ENCODE measurements at places on chromosomes 5 and 9. TPM values are rescaled to one million over a fixed set of nuclear protein-coding genes. Genes with fewer than 3 reads are reported as not detected.

LHFPL2 gene
- total RNA-seq: 11.0 TPM

GRCh38 chr9:6667633-6668280 lies 22.2 kb upstream of the GLDC start:
- no peak for DNase-seq

JAKMIP2 gene
- not detected for total RNA-seq

CSF2 gene
- total RNA-seq: not detected

GRCh38 chr9:107142430-107142829 lies 140.6 kb upstream of the RAD23B start:
- DNase-seq: no peak

GRCh38 chr9:70121818-70122436 lies 78.3 kb downstream of the MAMDC2 start:
- DNase-seq: no peak

DNA sequence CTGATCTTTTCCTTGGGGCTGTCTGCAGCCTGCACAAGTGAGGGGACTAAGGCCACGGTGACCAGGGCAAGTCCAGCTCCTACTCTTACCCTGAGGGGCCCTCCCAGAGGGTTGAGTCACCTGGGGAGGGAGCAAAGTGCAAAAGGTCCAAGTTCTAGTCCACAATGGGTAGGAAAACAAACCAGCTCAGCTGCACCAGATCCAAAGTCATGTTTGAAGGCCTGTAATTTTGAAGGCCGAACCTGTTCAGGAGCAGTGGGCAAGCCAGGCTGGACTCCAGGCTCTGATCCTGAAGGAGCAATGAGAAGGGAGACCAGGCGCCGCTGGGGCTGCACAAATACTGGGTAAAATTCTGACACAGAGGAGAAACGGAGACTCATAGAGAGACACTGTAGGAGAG lies 15.8 kb upstream of the TCF7 start:
- DNase-seq: no peak

DNA sequence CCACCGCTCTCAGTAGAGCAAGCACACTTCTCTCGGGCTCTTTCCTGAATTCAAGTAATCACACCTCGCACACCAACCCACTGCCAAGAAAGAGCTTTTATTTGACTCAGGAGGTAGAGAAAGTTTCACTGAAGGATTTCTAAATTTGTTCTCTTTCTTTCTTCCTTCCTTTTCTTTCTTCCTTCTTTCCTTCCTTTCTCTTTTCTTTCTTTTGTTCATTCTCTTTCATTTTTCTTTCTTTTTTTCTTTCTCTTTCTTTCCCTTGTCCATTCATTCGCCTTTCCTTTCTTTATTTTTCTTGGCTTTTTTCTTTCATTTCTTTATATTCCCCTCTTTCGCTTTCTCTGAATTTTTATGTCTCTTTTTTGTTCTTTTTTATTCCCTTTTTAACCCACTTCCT lies 300.1 kb downstream of the ENC1 start:
- DNase-seq: no peak

EQTN gene
- total RNA-seq: 0.97 TPM

GRCh38 chr5:41869151-41869723 lies 988 bp downstream of the OXCT1 start:
- DNase-seq: peak; percentile 64

GRCh38 chr5:90093751-90094485 lies 315.6 kb downstream of the CETN3 start:
- DNase-seq: no peak

GRCh38 chr5:55534436-55535198 lies at the start of gene PLPP1:
Gene PLPP1 (minus strand): TSS chr5:55534964. CDS start chr5:55534629, 335 bp downstream.
- DNase-seq: peak; percentile 94

FOXI1 gene
- total RNA-seq: 4.3 TPM

- DNase-seq: no peak
Observed at GRCh38 chr5:115389034-115389798, 92.8 kb upstream of the CCDC112 start.

DNA sequence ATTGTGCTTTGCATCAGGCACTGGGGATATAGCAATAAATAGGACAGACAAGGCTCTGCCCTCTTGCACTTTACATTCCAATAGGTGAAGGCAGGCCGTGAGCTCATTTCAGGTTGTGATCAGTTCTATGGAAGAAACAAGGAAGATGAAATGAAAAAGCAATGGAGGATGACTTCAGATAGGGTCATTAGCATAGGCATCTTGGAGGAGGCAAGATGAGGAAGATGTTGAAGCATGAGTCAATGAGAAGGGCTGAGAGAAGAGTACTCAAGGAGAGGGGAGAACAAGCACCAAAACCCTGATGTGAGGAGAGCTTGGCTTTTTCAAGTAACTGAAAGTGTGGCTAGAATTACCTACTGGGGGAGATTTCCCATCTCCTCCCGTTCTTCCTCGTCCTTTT lies 5.0 kb upstream of the SPARC start:
- DNase-seq: no peak

NHP2 gene
- 278 TPM for total RNA-seq

LCN9 gene
- total RNA-seq: not detected

GRCh38 chr5:31343946-31344345 lies 150.5 kb downstream of the CDH6 start:
- no peak for DNase-seq

GRCh38 chr9:89639961-89640360 lies 35.1 kb downstream of the GADD45G start:
- DNase-seq: no peak

DNA sequence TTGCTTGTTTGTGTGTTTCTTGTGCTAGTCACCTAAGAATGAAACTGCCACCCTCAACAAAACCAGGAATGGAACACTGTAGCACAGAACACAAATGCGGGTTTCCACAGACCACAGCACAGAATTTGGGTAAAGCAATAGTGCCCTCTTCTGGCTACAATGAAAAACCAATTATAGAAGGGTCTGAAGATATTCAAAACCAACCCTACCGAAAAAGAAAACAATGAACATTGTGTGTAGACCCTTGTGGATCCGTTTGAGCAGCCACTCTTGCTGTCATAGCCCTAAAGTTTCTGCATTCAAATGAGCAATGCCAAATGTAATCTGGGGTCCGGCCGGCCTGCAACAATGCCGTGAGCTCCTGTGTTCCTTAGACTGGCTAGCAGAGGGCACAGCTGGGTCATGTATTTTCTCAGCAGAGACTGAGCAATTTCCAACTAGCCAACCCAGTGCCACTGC lies 8.3 kb upstream of the ENC1 start:
- no peak for DNase-seq

GRCh38 chr9:21810388-21810787 lies 8.0 kb downstream of the MTAP start:
- no peak for DNase-seq

SLC25A2 gene
- 0.57 TPM for total RNA-seq

DNA sequence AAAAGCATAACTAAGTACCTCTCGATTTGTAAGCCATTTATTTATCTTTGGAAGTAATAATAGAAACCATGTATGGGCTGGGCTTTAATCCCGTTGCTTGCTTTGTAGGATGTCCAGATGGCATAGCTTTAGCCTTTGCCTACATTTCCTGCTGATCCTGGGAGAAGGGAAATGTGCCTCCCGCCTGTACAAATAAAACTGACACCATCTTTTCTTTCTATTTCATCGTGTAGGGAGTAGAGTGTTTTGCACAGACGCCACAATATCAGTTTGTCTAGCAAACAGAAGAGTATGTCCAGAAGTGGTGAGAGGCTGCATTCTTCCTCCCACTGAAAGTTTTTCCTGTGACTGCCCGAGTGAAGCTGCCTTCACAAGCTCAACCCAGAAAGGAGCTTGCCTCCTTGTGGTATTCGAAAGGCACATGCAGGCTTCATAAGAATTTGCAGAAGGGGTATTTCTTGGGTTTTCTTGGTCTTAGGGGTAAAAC lies 24.7 kb upstream of the TJP2 start:
- DNase-seq: no peak

- no peak for DNase-seq
Observed at GRCh38 chr5:51829230-51829629, 446.0 kb downstream of the ISL1 start.
